ENCODE measurements at places on chromosomes 1 and 21. TPM values are rescaled to one million over a fixed set of nuclear protein-coding genes. Genes with fewer than 3 reads are reported as not detected.

SLAMF6 gene
- 1.5 TPM for total RNA-seq

NUF2 gene
- 0.49 TPM for total RNA-seq

HAPLN2 gene
- total RNA-seq, result 0.39 TPM

PLA2G2D gene
- 0.33 TPM for total RNA-seq

TTLL10 gene
- total RNA-seq, result 0.15 TPM

PADI2 gene
- total RNA-seq, result 2.2 TPM

SLAMF9 gene
- not detected for total RNA-seq

ETNK2 gene
- total RNA-seq, result 15.8 TPM

PCSK9 gene
- 0.42 TPM for total RNA-seq

CHD1L gene
- 61.7 TPM for total RNA-seq

FAM3B gene
- 2.1 TPM for total RNA-seq

CD1E gene
- not detected for total RNA-seq

RGS16 gene
- total RNA-seq, result 9.2 TPM

SLC26A9 gene
- 0.18 TPM for total RNA-seq

All from aorta (tissue), 5 donors.